ENCODE measurements at places on chromosomes 6 and 20.

- DNase-seq = no peak
Observed at GRCh38 chr6:157433678-157434081, 52.7 kb downstream of the ZDHHC14 start.

DNA sequence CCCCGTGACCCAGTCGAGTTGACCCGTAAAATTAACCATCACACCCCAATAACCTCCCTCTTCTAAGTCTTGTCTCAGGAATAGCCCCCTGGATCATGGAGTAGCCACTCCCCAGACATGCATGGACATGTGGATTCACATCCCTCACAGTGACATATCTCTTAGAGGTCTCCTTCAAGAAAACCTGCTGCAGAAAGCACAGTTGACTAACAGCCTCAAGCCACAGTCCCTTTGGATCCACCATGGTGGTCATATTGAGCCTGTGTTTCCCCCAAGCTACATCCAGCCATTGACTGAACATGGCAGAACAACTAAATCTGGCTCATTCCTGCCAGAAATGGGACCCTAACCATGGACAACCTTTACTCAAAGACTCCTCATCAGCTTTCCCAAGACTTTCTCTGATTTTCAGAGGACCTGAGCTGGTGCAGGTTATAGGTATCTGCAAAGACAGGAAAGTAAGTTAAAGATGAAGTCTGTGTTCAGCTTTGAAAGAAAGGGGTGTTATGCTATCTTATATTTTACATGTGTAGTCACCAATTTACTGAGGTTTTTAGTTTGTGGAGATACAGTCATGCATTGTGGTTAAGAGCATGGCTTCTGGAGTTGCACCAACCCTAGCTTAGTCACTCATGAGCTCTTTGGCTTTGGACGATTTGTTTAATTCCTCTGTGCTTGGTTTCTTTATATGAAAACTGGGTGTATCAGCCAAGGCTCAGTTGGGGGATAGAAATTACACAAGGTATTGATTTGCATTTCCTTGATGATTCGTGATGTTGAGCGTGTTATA is 219.1 kb downstream of the MYLK4 start:
- no peak for DNase-seq

DNA sequence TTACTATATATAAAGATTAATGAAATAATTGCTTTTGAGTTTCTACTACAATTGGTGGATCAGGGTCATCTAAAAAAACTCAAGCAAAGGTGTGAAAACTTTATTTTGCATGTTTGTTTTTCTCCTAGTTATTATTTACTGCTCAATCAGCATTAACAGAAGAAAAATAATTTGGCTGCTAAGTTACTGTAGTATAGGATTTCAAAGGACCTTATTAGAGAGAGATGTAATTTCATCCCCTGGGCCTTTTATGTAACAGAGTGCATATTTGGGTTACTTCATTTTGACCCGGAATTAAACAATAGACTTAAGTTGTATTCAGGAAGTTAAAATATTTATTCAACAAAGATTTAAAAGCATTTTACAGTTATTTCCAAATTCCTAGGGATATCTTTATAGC is 49.8 kb downstream of the EYA4 start:
- DNase-seq = no peak

- no peak for DNase-seq
Observed at GRCh38 chr6:102623201-102623600, 1229.7 kb downstream of the GRIK2 start.

DNA sequence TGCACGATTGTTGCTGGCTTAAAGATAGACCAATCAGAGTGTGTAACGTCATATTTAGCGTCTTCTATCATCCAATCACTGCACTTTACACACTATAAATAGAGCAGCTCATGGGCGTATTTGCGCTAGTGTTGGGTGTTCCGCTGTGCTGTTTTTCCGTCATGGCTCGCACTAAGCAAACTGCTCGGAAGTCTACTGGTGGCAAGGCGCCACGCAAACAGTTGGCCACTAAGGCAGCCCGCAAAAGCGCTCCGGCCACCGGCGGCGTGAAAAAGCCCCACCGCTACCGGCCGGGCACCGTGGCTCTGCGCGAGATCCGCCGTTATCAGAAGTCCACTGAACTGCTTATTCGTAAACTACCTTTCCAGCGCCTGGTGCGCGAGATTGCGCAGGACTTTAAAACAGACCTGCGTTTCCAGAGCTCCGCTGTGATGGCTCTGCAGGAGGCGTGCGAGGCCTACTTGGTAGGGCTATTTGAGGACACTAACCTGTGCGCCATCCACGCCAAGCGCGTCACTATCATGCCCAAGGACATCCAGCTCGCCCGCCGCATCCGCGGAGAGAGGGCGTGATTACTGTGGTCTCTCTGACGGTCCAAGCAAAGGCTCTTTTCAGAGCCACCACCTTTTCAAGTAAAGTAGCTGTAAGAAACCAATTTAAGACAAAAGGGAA is 57.9 kb downstream of the TRIM38 start:
- DNase-seq = no peak

- DNase-seq = no peak
Observed at GRCh38 chr6:160810238-160810637, 108.2 kb downstream of the PLG start.

DNA sequence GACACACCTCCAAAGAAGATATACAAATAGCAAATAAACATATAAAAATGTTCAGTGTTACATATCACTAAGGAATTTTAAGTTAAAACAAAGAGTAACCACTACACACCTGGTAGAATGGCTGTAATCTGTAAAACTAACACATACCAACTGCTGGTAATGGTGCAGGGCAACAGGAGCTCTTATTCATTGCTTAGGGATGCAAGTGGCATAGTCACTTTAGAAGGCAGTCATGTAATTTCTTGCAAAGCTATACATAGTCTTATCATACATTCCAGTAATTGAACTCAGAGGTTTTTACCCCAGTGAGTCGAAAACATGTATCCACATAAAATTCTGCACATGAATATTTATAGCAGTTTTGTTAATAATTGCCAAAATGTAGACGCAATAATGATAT is 906.8 kb upstream of the CITED2 start:
- DNase-seq = no peak

- DNase-seq = no peak
Observed at GRCh38 chr6:123520217-123520616, 116.5 kb downstream of the TRDN start.

DNA sequence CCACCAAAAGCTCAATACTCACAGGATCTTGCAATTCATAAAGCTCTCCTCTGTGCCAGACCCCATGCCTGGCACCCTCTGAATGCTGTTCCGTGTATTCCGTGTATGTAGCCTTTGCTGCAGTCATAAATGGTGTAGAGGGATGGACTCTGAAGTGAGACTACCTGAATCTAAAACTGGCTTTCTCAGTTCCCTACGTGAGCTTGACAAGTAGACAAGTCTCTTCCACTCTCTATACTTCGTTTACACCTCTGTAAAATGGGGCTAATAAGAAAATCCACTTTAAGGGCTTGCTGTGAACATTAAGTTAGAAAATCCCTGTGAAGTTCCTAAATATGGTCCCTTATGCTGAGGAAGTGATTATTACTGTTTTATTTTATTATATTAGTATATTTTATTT is 31.5 kb downstream of the PPP1R16B start:
- no peak for DNase-seq

GRCh38 chr6:125224231-125224861 is 70.8 kb downstream of the TPD52L1 start:
- DNase-seq = no peak

GRCh38 chr6:170291271-170292110 is 613 bp upstream of the DLL1 start:
- no peak for DNase-seq

DNA sequence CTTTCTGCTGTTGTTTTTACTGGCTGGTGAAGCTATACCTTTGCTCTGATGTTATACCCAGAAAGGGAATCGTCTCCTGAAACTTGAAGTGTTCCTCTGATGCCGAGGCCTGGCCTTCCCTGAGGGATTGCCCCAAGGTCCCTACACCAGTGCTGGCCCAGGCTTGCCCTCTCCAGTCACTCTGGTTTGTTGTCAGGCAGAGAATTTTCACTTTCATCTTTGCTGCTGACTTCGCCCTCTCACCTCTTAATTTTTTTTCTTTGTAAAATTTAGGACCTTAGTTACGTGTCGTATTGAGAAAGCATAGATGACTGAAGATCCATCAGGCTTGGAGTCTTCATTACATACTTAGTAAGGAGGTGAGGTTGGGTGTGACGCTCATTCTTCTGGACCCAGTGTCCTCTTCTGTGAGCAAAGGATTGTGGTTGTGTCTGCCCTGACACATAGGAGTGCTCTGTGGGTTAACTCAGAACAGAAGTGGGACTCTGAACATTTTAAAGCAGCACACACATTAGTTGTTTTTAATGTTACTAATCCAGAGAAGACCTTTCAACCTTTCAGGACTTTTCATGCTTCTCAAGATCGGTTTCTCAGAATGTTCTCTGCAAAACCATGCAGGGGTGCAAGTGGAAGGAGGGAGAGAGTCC is 45.4 kb downstream of the TULP4 start:
- no peak for DNase-seq

DNA sequence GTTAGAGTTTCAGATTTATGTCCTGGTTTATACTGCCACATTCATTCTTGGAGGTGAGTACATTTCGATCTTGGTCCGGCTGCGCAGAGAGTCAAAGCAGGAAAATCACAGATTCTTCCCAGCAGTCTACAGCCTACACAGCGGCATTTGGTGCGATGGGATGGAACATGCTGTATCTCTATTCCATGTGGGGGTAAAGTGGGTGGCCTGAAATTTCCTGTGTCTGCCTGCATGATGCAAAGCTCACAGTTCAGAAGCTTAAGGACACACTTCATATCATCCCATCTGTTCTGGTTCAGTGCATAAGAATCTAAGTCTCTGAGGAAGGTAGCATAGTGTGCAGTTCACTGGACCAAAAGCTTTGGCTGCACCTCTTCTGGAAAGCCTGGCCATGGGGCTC is at the start of gene DEFB127:
Gene DEFB127 (plus strand): TSS at position 301 of the 400 bp plus-strand sequence. CDS start 91 bp downstream, at position 392.
- DNase-seq = no peak

DNA sequence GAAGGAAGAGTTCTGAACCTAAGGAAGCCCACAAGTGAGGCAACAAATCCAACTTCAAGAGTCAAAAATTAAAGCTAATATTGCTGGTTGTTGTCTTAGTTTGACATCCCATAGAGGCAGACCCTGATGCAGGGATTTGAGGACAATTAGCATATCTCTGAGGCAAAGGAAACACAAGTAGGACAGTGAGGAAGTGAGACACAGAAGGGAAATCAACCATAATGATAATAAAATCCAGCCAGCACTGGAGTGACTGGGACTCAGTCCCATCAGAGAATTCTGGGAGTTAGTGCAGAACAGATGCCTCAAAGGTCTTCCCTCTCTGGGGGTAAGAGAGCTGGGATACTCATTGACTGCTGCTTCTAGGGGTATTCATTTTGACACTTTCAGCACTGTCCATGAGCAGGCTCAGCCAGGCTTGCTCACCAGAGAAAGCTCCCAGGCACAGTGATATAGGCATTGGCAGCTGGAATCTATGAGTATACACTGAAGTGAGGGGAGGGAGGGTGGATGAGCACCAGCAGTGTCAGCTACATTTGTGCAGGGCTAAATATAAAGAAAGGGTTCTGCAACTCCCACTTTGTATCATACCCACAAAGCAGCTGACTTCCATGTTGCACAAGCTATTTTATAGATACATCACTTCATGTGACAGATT is 43.4 kb upstream of the SPTLC3 start:
- DNase-seq = no peak

- DNase-seq = no peak
Observed at GRCh38 chr6:62037445-62037844, 248.6 kb downstream of the KHDRBS2 start.

- DNase-seq = no peak
Observed at GRCh38 chr20:37850724-37851355, 52.1 kb upstream of the VSTM2L start.

DNA sequence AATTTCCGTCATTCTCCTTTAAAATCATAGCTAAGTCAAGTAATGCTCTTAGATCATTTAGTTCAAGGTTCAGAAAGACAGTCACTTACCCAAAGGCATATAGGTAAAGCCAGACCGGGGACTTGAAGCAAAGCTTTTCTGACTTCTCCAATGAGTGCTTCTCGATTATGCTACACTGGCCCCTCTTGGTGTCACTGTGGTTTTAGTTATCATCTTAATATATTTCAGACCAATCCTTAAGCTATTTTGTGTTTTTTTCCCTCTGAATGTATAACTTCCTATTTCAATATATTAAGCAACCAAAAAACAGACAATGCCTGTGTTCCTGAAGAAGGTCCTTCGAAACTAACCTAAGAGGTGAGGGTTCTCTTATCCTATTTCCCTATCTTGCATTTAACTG is 3.9 kb downstream of the PRDM1 start:
- no peak for DNase-seq

DNA sequence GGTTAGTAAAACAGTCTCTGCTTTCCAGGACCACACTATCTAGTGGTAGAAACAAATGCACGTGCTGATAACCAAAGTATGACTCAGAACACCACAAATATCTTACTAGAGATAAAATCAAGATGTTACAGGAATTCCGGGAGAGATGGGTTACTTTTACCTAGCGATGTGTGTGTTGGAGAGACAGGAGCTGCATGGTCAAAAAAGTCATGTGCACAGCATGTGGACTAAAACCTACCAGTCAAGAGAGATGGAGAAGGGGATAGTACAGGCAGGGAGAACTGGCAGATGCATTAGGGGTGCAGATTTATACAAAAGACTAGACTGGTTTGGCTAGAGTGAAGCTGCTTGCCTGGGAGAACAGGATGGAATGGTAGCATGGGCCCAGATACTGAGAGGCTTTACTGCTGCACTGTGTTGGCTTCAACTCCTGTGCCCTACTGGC is 75.3 kb upstream of the MRAP2 start:
- DNase-seq = no peak

- DNase-seq = no peak
Observed at GRCh38 chr6:12335131-12335527, 45.0 kb downstream of the EDN1 start.

DNA sequence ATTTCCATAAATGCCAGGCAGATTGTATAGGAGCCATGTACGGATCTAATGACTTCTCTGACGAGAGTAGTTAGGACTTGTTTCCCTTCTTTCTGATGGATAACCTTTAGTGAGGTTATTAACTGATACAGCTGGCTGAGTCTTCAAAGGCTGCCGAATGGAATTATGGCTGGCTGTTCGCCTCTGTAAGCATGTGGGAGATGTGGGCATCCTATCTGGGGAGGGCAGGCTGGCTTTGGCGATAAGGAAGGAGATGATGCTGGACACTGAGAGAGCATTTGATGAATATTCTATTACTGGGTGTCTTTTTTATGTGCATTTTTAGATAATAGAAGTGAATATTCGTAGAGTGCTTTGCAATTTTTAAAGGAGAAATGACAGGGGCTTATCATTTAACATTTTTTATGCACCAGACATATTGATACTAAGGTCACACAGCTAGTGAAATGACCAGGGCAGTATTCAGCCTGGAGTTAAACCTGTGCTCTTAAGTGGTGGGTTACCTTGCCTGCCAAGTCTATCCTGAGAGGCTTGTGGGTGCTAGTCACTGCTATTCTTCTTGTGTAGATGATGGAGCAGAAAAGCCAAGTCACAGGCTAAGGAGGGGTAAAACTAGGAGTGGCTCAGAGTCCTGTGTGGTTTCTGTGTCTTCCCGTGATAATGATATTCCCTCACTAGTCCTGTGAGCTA is 3.1 kb downstream of the PBOV1 start:
- no peak for DNase-seq

- no peak for DNase-seq
Observed at GRCh38 chr6:13328875-13329183, 492 bp upstream of the TBC1D7 start.
